Activated CD8-positive, alpha-beta memory T cell treated with anti-CD3 and anti-CD28 coated beads, Interleukin-2, amount 50 U/mL, for 48 hours (primary cell): ENCODE measurements at places on chromosomes 6 and 20.
A peak's percentile ranks its signal among the peaks of the same experiment; 100 is the strongest.

- DNase-seq: peak; percentile 92
These were observed 31.5 kb downstream of the SF3B5 start for GRCh38 chr6:144063744-144064401.

DNA sequence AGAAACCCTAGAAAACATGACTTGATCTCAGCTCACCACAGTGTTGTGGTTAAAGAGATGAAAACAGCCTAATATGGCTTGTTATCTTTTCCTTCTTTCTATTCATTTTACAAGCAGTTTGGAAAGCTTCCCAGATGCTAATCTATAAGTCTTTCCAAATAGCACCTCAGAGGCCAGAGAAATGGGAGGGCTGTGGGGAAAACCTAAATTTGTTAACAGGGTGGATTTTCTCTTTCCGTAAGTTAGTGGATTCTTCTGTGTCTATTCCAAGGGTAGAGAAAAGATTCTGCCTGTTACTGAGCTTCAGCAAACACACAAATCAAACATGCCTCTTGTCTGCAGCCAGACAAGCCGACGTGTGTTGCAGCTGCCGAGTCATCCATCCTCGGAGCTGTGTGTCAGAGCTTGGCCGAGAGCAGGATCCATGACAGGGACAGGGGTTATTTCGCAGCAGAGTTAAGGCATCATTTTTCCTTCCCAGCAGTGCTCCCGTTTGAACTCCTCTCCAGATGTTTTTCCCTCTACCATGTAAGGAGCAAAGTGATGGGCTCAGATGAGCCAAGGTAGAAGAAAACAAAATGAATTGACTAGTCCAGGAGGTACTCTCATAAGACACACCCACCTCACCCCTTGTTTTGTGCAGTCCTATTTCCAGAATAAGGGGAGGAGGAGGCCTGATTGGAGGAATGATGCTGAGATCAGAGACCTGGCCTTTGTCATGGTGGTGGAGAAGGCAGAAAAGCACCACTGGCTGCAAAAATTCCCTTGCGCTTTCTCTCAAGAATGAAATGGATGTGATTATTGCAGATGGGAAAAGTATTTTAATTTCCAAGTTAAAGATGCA lies 560.0 kb downstream of the C6orf118 start:
- no peak for DNase-seq

GRCh38 chr20:34948030-34948429 lies 7.6 kb downstream of the GSS start:
- no peak for DNase-seq

DNA sequence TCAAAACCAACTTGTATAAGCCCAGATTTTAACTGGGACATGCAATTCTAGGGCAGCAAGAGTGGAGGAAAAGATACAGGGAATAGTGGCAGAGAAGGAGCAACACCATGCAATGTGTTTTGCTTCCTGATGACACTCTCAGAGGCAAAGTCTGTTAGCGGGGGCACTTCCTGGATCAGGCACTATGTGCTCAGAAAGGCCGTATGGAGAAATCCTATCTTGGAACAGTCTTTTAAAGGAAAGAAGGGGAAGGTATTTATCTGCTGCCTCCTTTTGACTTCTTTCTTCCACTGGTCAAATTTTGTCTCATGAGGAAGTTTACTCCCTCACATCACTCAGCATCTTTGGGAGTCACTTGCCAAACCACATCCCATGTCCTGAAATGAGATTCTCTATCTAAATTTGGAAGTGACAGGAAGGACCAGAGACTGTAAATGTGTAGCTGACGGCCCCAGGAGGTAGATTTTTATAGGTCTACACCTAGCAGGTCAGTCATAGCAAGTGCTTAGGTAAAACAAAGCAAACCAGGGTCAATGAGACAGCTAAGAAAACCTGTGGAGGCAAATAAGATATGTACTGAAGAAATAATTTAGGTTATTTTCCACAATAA lies 91.7 kb upstream of the ELOVL5 start:
- DNase-seq: no peak

GRCh38 chr20:39607141-39607540 lies 645.0 kb downstream of the DHX35 start:
- DNase-seq: no peak

DNA sequence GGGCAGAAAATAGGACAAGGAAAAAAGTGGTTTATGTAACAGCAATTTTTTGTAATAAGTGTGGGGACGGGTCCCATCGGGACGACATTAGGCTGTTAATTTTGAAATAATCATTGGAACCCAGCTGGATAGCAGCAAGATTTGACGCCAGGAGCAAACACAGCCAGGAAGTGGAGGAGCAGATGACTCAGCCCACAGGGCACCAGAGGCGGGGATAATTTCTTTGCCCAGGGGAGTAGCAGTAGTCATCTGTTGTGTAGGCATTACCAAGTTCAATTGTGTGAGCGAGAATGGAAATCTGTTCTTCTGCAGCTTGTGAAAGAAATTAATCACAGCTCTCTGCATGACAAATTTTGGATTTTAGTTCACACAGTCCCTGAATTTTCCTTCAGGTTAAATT lies 22.6 kb upstream of the RIN2 start:
- DNase-seq: no peak

DNA sequence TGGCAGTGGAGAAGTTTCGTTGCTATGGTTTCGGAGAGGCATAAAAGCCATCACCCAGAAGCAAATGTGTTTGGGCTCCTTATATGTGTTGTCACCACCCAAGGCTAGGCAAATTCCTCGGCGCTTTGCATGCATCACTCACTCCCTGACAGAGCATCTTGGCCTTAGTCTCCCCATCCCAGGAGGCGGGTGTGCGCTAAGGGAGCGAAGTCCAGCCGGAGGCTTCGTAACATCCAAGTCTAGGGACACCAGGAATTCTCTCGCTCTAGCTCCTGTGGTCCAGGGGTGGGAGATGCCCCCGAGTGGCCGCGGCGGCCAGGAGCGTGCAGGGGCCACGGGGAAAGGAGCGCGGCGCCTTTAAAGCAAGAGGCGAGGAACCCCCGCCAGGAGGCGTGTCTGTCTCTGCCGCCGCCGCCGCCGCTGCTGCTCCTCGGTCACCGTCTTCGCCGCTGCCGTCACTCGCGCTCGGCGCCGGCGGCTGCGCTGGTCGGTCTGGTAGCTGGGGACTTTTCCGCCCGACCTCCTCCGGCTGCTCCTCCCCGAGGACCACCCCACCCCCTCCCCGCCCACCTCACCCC lies at the start of gene GRIK2:
Gene GRIK2 (plus strand): TSS at position 458 of the 578 bp plus-strand sequence.
- DNase-seq: peak; percentile 58

DNA sequence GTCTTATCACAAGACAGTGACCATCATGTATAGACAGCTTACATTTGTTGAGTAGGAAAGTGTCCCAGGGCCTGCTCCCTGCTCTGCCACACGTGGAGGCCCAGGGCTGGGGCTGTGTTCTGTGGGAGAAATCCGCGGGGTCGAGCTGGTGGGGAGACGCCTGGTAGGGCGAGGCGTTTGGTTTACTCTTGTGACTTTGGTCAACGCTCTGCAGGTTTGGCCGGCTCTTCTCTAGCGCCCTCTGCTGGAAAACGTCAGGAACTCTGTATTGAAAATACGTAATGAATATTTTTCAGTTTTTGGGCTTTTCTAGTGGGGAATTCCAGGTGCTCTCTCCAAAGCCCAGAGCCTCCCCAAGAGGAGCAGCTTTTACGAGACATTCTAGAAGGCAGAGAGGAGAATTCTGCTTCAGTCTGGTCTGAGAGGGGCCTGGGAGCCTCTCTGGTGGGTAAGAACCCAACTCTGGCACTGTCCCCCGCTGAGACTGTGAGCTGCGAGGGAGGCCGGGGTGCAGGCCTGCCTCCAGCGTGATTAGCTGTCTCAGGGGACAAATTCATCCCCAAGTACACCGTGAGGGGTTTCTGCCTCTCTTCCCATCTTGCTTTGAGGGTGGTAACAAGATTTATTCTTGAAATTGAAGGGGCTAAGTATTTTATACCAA lies 112.6 kb upstream of the RALGAPA2 start:
- DNase-seq: peak; percentile 79

GRCh38 chr6:111683749-111684267 lies 78.1 kb upstream of the TRAF3IP2 start:
- no peak for DNase-seq

DNA sequence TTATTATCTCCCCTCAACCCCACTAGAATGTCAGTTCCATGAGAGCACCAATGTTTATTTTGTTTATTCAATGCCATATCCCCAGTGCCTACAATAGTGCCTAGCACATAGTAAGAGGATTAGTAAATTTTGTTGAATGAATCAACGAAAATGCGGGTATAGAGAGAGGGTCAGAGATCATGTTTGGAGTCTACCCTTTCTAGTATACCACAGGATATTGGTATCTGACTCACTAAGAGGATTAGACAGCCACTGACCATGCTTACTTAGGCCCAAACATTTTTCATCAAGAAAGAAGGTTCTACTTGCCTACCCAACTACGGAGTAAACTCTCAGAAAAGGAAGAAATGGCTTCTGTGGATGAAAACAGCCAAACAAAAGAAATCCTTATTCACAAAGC lies 356.8 kb downstream of the BTBD9 start:
- DNase-seq: no peak

- DNase-seq: no peak
These were observed 114.6 kb downstream of the ELOVL4 start for GRCh38 chr6:79832723-79833122.

- DNase-seq: peak; percentile 13
These were observed 49.3 kb downstream of the SPATA2 start for GRCh38 chr20:49866051-49866450.

- no peak for DNase-seq
These were observed 15.3 kb upstream of the SPDEF start for GRCh38 chr6:34571388-34571787.

- DNase-seq: no peak
These were observed 6.0 kb downstream of the GJA1 start for GRCh38 chr6:121441477-121441876.

GRCh38 chr6:144561455-144562043 lies 276.4 kb downstream of the UTRN start:
- DNase-seq: no peak

GRCh38 chr6:79687759-79688158 lies 56.6 kb downstream of the SH3BGRL2 start:
- DNase-seq: no peak

DNA sequence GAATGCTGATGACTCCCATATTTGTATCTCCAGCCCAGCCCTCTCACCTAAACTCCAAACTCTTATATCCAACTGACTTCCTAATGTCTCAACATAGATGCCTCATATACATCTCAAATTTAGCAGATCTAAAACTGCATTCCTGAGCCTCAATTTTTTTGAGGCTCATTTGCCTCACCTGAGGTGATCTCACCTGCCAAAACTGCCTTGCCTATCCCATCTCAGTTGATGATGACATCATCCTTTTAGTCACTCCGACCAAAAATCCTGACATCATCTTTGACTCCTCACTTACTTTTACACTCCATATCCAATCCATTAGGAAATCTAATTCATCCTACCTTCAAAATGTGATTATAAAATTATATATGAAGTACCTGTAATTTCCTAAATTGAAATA lies 25.6 kb upstream of the SLPI start:
- no peak for DNase-seq

GRCh38 chr6:38637756-38638155 lies 2.0 kb downstream of the BTBD9 start:
- DNase-seq: no peak

GRCh38 chr6:92026878-92027277 lies 1392.5 kb downstream of the EPHA7 start:
- no peak for DNase-seq

GRCh38 chr20:48024539-48024938 lies 239.3 kb upstream of the SULF2 start:
- DNase-seq: no peak

DNA sequence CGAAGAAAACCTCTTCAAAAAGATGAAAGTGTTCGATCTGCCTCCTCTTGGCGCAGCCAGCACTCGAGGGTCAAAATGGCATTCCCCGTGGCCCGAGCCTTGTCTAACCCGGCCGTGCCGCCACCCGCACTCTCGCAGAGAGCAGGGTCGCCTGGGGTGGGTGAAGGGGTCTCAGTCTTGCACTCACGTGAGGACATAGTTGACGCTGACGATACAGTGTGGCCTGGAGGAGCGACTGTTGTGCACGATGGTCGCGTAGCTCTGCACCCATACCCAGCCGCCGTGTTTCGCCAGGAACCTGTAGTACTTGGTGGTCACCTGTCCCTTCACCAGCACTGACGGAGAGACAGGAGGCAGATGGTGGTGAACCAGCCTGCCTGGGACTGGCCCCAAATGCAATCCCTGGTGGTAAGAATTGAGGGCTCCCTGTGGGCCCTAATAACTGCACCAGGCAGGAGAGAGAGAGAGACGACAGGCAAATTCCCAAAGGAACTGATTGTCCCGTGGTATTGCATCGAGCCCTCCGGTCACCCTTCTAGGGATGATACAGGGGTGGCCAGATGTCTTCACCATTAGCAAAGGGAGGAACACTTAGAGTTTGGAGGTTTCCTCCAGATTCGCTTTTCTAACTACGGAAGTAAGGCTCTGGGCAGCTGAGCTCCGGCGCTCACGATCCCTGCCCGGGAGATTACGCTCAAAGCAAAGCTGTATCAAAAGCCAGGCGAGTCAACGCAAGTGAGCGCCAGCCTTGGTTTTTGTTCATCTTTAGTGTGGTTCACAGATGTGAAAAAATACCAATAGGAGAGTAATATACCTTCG lies 17.4 kb downstream of the SIM1 start:
- no peak for DNase-seq

DNA sequence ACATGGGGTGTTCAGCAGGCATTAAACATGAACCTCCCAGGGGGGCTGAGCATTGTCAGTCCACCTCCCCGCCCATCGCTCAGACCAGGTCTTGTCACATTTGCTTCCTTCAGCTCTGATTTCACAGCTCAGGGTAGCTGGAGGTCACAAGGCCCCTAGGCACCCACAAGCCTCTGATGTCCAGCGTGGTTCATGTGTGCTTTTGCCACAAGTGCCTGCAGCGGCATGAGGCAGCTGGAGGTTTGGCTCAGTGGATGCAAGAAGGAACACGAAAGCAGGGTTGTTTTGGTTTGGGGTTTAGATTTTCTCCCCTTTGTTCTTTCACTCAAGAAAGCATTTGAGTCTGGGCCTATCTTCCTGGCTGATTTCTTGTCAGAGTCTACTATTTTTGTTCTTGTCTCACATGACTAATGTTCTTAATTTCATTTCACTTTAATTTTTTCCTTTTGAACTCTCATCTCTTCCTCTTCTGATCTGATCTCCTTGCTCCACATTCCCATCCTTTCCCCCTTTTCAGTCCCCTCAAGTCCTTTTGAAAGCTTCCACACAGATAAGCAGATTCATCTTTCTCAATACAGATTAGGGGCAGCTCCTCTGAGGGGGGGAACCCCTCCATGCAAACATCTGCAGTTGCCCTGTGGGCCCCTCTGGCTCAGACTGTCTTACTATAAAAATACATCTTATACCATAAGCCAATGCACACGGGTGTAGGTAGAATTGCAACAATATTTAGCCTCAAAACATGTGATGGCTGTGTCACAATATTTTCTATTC lies 68.1 kb upstream of the CEP85L start:
- DNase-seq: peak; percentile 66

DNA sequence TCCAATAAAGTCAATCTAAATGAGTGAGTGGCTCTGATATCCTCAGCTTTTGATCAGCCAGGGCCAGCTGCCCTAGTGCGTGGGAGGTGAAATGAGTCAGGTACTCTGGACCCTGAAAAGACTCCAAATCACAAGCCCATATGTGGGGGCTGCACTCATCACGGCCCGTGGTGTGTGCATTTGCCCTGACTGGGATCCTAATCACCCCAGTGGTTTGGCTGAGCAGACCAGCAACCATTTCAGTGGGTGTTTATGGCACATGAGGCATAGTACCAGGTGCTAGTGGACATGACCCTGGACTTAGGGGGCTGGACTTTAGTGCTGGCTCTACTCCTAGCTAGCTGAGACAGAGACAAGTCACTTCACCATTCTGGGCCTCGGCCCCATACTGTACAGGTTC lies 39.4 kb downstream of the SCML4 start:
- DNase-seq: no peak

GRCh38 chr6:121657972-121658371 lies 222.5 kb downstream of the GJA1 start:
- no peak for DNase-seq

- no peak for DNase-seq
These were observed 111.1 kb downstream of the DLL1 start for GRCh38 chr6:170179616-170180324.
